HuH-7 (cell line): ENCODE measurements at places on chromosomes 1 and 21.

DNA sequence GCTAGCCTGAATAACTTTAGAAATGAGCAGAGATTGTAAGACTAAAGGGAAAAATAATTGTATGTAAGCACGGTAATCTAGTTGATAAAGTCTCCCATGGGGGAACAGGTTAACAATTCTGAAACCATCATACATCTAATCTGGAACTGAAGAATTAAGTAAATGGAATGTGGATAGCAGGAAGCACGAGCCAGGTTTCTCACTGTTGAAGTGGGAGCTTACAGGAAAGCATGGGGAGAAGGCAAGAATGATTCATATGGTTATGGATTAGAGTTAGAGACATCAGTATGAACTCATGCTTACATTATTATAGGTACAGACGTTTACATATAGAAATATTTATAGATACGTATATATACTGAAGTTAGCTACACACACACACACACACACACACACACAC, 83.0 kb downstream of the LEPR start:
- no peak for DNase-seq

GRCh38 chr1:221331273-221332183, 410.4 kb downstream of the DUSP10 start:
- no peak for DNase-seq

- DNase-seq = no peak
Observed at GRCh38 chr1:52943876-52944416, 16.9 kb downstream of the SCP2 start.

- no peak for DNase-seq
Observed at GRCh38 chr1:28341591-28341990, 12.8 kb downstream of the MED18 start.

GRCh38 chr1:33300673-33301072, 20.2 kb downstream of the A3GALT2 start:
- DNase-seq = no peak

DNA sequence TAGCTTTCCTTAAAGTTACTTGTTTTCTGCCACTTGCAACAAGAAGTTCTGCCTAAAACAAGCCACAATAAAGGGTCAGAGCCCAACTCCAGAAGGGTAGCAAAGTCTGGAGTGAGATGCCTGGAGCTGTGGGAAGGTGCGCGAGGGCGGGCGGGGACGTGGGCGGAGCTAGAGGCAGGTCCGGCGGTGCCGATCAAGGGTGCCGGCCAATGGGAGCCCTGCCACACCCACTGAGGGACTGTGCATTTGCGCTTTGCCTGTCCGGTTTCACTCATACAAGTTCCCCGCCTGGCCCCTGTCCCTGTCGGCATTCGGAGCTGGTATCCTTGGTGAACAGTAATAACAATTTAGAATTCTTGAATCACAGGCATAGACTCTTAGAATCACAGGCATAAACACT, 732.4 kb downstream of the MATN1 start:
- no peak for DNase-seq

DNA sequence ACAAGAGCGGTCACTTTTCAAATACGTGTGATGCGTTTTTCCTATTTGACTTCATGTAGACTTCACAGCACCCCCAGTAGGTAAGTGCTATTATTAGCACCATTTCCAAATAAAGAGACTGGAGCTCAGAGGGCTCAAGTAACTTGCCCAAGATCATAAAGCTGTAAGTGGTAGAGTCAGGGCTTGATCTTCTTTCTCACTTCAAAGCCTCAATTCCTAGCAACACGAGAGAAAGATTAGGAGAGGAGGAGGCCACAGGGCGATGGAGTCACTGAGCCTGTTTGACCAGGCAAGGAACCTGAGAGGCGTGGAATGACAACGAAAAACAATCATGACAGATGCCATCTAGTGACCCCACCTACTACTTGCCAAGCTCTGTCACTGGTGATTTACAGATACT, 181.0 kb downstream of the FOXD2 start:
- DNase-seq = no peak

GRCh38 chr1:39046613-39047210, 20.6 kb downstream of the NDUFS5 start:
- DNase-seq = no peak

DNA sequence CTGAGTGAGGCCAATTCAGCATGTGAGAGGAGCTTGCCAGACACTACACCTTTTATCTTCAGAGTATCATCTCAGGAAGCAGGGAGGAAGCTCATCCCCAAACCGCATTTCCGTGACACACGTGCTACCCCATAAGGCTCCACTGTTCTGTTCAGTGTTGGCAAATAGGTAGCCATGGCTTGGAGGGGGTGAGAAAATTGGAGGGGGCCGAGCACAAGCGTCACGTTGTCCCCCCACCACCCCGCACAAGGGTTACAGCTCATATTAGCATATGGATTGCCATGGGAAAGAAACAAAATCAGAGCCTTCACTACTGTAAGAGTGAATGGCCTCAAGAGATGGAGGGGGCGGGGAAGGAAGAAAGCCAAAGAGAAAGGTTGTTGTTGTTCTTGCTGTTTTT, 46.7 kb downstream of the OLIG1 start:
- no peak for DNase-seq

- no peak for DNase-seq
Observed at GRCh38 chr1:99279525-99279924, 15.2 kb downstream of the PLPPR4 start.

- DNase-seq = no peak
Observed at GRCh38 chr1:56370513-56370912, 208.8 kb downstream of the PLPP3 start.

DNA sequence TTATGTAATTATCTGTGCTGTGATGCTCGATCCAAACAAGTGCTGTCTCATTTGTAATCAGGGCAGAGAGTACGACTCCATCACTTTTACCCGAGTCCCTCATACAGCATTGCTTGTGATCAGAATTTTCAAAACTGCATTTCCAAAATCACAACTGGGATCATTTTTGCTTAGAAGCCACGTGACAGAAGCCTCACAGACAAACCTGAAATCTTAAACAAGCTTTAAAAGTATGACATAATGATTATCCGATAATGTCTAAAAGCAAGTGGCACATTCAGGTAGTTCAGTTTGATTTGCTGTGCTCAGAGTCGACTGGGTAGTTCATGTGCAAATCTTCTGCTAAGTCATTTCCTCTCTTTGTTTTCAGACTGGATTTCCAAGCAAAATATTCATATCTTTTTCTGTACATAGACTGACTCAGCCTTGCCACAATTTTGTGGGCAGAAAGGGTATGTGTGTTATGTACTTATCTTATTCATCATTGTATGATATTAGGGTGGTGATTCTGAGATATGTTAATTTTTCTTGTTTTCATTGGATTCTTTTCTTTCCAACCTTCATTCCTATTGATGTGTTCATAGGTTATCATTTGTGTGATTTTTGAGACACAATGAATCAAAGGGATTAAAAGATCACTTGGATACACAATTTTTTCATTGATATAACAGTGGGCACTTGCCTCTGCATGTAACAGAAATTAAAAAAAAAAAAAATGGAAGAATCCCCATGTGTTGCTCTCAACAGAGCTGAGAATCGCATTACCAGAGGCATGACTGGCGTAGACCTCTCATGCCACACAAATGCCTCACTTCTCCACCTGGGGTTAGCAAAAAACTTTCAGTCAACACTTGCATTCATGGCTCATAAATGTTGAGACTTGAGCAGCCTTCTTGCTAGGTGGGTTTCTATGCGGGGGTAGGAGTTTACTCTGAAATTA, 355.7 kb downstream of the LTN1 start:
- no peak for DNase-seq

- no peak for DNase-seq
Observed at GRCh38 chr1:119587341-119587740, 60.7 kb downstream of the ZNF697 start.

DNA sequence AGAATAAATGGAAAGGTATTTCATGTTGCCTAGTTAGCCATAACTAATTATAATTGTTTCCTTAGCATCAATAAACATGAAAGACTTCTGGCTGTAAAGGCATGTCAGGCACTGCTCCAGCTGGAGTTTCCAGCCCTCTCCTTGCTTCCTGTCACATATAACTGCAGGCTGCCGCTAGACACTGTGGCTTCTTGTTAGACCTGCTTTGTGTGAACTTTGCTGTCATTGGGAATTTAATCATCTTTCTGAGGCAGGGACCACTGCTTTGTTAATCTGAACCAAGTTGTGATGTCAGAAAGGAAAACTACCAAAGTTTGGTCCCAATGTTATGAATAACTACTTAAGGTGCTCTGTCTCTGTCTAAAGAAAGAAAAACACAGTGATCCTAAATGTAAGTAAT, 90.3 kb upstream of the DUSP10 start:
- no peak for DNase-seq

DNA sequence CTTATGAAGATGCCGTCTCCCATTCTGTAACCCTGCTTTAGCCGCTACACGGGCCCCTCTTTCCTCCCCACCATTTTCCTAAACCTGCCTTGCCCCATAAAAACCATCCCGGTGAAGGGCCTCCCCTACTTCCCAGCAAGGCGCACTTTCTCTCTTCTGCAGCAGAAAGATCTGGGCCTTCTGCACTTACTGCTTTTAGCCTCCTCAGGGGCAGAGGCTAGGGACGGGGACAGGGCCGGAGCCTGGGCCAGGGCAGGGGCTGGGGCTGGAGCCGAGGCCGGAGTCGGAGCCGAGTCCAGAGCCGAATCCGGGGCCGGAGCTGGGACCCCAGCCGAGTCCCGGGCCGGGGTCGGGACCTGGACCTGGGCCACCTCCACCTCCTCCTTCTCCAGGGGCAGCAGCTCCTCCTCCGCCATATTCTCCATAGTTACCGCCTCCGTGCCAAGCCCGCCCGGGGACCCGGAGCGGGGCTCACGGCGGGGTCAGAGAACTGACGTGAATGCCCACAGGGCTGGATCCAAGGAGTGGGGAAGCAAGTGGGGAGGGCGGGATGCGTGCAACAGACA, 382 bp downstream of the TRMT1L start:
- DNase-seq = peak; percentile 37

- peak; percentile 44 for DNase-seq
Observed at GRCh38 chr1:19010995-19011844, 54.7 kb upstream of the IFFO2 start.

DNA sequence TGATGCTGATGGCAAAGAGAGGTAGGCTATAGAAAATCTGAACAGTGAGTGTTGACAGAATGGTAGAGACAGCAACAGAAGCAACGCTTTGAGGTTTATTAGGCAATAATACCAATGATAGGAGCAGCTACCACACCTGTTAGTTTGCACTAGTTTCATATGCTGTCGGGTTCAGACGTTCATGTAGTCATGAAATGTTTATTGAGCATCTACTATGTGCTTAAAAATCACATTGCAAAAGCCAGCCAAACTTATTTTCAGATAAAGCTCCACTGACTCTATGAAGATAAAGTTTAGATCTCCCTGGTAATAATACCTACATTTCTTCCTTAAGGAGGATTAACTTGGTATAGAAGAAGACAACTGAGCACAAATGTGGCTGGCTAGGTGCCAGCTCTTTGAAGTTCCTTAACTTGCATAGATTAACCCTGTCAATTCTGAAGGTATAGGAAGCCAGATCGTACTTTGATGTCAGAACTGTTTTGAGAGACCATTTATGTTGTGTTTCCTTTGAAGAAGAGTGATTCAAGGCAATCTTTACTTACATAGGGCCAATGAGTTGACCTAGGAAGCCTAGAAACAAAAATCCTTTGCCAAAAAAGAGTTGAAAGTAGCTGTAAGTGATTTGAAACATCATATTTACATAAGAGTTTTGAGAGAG, 71.5 kb downstream of the DISP1 start:
- DNase-seq = no peak

DNA sequence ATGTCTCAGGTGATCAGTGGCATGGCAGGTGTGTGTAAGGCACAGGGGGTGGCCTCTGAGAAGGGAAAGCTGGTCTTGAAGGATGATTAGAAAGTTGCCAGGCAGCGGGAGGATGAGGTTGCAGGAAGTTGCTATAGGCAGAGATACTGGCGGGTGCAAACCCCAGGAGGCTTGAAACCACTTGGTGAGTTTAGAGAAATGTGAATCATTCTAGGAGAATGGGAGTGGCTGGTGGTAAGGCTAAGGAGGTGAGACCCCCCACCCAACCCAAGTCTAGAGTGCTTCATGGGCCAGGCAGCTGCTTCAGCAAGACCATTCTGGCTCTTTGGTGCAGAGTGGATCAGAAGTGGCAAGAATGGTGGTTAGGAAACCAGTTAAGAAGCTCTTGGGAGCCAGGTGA, 9.0 kb downstream of the SH2D2A start:
- no peak for DNase-seq

- DNase-seq = no peak
Observed at GRCh38 chr1:233500106-233500505, 113.8 kb upstream of the KCNK1 start.

DNA sequence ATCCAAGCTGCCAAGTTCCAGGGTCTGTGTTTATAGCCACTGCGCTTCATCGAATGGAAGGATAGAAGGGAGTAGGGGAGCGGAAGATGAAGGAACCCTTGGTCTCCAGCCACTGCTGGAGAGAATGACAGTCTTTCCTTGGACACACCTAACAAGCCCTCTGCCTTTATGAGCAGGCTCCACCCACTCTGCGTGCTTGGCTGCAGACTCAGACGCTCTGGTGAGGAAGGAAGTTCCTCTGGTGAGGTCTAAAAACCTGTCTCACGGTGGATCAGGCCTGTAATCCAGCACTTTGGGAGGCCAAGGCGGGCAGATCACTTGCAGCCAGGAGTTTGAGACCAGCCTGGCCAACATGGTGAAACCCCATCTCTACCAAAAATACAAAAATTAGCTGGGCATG, 55.4 kb downstream of the MATN1 start:
- DNase-seq = no peak

DNA sequence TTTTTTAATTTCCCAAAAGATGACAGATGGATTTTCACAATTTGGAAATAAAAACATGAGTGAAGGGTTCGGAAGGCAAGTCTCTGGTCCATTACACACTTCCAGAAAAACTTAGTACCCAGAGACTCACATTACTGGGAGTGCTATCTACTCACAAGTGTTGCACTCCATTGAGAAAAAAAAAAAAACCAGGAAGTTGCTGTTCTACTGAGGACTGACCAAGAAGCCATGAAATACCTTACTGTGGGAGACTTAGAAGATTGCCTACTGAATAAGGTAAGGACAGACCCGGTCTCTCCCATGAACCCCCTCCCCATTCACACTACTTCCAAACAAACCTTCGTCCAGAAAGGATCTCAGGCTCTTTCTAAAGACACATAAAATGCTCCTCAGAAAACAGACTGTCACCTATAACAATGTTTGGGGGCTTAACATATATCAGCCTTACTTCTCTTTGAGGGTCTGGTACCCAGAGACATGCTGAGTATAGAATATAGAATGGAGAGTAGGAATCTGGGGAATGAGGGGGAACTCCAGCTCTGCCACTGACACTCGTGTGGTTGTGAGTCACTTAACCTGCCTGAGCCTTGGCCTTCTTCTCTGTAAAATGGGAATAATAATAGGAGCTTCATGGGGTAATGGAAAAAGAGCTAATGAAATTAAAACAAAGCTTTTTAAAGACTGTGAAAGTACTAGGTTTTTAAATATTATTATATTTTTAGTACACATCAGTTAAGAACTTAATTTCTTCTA, 1.4 kb downstream of the MAB21L3 start:
- DNase-seq = no peak

GRCh38 chr1:19606817-19607642, 37.1 kb upstream of the NBL1 start:
- DNase-seq = no peak

DNA sequence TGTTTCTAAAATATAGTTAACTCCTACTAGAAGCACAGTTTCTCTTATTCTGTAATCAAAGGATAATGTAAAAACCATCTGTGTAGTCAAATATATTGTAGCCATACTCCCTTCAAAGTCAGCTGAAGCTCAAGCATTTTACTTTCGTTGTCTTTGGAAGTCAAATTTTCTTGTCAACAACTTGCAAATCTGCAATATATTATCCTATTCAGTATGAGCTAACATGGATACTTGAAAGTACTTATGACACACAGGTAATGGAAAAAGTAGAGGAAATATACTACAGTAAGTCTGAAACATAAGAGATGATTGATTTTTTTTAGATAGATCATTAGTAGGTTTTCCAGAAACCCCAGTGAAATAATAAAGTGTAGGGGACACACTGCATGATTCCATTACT, 121.5 kb downstream of the COL24A1 start:
- no peak for DNase-seq
